ENCODE measurements at places on chromosomes 4 and X.

DNA sequence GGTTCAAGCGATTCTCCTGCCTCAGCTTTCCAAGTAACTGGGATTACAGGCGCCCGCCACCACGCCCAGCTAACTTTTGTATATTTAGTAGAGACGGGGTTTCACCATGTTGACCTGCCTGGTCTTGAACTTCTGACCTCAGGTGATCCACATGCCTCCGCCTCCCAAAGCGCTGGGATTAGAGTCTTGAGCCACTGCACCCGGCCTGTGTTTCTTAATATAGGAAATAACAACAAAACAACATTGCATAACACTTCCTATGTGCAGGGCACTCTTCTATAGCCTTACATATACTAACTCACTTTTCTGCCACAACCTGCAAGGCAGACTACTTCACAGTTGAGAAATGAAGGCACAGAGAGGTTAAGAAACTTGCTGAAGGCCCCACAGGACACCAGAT lies 12.8 kb upstream of the TMEM131L start:
- DNase-seq = no peak

GRCh38 chr4:178953447-178954120 lies 1511.3 kb upstream of the AGA start:
- DNase-seq = no peak

DNA sequence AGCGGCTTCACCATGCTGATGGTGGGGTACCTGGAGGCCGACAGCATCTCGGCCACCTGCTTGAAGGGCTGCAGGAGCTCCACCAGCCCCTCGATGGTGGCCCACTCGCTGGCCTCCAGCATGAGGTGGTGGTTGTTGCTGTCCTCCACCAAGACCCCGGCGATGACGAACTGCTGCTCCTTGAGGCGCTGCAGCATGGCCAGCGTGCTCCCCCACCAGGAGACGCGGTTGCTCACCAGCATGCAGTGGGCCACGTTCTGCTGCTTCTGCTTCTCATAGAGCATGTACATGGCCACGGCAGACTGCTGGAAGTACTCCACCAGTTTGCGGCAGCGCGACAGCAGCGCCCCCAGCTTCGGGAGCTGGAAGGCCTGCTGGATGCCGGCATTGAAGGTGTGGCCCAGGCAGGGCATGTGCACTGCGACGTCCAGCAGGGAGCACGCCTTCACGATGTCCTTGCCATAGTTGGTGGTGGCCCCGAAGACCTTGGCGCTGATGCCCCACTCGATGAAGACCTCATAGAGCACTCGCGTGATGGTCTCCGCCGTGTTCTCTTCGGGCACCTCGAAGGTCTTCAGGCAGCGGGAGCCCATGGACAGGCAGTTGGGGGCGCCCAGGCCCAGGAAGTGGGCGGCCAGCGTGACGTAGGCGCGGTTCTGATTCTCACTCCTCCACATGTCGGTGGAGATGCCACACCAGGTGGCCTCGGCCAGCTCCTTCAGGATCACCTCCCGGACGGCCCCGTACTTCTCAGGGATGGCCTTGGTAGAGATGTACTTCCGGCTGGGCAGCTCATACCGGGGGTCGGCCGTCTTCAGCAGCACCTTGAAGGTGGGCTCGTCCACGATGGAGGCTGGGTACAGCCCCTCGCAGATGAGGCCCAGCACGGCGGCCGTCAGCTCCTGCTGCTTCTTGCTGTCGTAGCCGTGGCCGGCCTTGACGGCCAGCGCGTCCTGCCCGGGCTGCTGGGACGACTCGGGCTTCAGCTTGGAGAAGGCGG lies 11.0 kb downstream of the DHRSX start:
- DNase-seq = no peak

- peak; percentile 41 for DNase-seq
Observed at GRCh38 chr4:34720571-34720970, 1523.7 kb downstream of the ARAP2 start.

DNA sequence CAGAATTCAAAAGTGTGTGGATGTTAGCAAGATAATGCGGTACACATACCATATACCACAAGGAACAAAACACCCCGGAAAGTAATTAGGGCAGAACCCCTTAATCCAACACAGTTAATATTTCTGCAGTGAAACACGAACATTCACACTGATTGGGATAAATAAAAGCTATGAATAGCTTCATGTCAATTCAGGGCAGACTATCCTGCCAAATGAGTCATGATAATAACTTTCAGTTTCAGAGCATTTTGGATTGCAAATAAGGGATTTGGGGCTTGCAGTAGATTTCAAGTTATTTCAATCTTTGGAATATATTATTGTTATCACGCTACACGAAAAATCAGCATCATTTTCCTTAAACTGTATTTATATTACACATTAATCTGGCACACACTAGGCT lies 24.3 kb downstream of the IRF2 start:
- peak; percentile 23 for DNase-seq

DNA sequence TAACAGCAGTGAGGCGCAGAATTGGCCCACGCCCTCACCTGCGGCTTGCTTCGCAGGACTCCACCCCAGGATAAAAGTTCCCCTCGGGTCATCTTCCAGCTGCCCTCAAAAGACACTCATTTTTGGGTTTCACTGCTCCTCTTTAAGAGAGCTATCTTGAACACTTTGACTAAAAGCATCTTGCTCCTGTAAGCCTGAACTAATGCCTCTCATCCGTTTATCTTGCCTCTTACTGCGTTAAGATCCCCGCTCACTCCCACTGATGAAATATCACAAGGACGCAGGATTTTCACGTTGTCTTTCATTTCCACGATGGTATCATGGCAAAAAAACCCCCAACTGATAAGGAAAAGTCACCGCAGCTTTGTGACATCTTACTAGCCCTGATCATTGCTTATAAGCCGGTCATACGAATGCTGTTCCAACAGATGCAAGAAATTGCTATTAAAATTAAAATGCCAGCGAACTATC lies 591 bp upstream of the ACSL4 start:
- no peak for DNase-seq

- no peak for DNase-seq
Observed at GRCh38 chrX:127389900-127390299, 570.4 kb downstream of the PRR32 start.

GRCh38 chr4:113548303-113548702 lies 213.2 kb downstream of the CAMK2D start:
- no peak for DNase-seq

DNA sequence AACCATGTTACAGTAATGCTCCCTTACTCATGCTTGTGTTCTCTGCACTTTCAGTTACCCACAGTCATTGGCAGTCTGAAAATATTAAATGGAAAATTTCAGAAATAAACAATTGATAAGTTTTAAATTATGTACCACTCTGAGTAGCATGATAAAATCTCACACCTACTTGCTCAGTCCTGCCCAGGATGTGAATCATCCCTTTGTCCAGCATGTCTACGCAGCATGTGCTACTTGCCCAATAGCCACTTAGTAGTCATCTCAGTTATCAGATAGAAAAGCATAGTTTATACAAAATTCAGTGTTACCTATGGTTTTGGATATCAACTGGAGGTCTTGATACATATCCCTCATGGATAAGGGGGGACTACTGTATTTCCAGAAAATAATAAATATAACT lies 577.1 kb downstream of the GALNTL6 start:
- peak; percentile 56 for DNase-seq

DNA sequence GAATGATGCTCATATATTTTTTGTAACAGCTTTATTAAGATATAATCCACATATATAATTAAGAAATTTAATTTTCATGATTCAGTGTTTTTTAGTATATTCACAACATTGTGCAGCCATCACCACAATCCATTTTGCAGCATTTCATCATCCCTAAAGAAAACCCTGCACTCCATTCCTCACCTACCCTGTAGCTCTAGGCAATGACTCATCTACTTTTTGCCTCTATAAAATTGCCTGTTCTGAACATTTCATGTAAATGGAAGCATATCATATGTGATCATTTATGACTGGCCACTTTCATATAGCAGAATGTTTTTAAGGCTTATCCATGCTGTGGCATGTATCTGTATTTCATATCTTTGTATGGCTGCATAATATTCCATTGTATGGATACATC lies 339.9 kb downstream of the MAPK10 start:
- no peak for DNase-seq

DNA sequence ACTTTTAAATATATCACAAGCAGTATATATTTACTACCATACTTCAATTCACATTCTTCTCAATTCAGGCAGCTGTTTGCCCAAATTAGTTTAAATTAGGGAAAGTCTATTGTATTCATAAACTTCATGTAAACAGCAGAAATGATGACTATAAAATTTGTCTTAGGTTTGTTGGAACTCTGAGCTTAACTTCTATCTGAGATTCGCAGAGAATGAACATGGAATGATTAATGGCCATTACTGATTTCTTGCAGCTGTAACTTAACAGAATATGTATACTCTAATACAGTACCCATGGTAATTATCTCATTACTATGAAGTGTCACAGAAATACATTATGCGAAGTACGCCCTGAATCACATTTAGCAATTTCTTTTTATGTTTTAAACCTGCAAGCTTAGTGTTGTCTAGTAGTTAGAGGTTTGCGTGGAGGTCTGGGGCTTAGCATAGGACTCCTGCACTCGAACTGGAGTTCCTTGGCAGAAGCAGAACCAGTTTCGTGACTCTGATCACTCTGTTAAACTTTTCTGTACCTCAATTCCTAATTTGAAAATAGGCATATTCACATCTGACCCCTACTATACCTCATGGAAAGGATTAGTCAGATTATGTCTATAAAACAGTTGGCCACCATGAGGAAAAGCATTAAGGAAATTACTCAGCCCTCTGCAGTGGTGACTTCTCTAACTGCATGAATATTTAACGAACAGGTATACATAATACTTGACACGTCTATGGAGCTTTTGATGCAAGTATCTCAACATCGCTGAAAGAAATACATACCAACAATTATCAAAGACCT lies 243.2 kb downstream of the MGST2 start:
- DNase-seq = no peak

- DNase-seq = peak; percentile 47
Observed at GRCh38 chr4:160423879-160424451, 1321.1 kb downstream of the RAPGEF2 start.

GRCh38 chrX:133590703-133591505 lies 175.6 kb upstream of the GPC4 start:
- DNase-seq = no peak

DNA sequence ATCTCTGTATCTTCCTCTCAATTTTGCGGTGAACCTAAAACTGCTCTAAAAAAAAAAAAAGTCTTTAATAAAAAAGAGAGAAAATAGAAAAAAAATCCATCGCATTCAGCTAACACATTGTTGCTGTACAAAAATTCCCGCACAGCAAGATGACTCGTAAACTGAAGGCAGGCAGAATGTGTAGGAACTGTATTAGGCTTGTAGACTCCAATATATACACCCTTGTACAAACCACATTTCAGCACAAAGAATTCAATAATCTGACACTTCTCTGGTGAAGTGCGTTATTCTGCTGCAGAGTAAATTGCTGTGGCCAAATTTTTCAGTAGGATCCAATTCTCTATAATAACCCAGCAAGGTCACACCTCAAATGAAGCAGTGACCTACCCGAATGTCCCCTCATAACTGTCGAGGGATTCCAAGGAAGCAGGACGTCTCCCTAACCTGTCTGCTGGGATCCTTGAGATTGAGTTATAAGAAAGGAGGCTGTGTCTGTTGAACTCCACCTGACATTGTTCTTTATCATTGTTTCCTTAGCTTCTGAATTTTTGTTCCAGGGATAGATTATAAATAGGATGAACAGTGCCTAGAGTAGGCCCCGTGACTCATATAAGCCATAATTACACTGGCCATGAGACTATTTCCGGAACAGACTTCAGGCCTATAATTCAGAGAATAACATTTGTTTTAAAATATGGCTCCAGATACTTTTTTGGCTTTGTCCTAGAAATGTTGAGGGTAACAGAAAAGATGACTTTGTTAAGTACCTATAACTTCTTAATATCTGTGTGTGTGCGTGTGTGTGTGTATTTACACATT lies 348.3 kb downstream of the PCDH7 start:
- DNase-seq = no peak

- no peak for DNase-seq
Observed at GRCh38 chrX:139815771-139816170, 107.8 kb upstream of the MCF2 start.

Measured in A172 (cell line).